Activated B cell treated with CpG ODN at 0.5 μM for 24 hours (primary cell): ENCODE measurements at places on chromosomes 12 and 14.

- no peak for DNase-seq
Observed at GRCh38 chr12:95484524-95484923, 10.6 kb downstream of the METAP2 start.

- DNase-seq: no peak
Observed at GRCh38 chr14:56862836-56863235, 52.6 kb upstream of the OTX2 start.

GRCh38 chr12:57518920-57519795 is 1.2 kb downstream of the DDIT3 start:
- peak; percentile 31 for DNase-seq

GRCh38 chr12:4241592-4241991 is 32.0 kb upstream of the CCND2 start:
- no peak for DNase-seq

DNA sequence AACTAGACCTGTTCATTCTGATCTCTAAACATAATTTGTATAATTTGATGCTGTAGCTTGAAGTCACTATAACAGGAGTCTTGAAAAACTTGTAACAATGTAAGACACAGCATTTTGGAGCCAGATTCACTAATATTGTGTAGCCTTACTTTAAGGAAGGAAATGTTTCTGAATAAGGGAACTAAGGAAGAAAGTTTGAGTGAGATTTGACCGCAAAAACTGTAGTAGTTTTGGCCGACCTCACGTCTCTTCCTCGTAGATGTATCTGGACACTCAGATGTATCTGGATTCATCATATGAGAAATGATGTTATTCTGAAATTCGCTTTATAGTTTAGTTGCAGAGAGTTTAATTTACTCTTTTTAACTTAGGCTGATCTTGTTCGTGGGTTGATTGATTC is 13.9 kb upstream of the DNAH10 start:
- no peak for DNase-seq

GRCh38 chr12:121992059-121992879 is 29.4 kb upstream of the BCL7A start:
- peak; percentile 48 for DNase-seq

DNA sequence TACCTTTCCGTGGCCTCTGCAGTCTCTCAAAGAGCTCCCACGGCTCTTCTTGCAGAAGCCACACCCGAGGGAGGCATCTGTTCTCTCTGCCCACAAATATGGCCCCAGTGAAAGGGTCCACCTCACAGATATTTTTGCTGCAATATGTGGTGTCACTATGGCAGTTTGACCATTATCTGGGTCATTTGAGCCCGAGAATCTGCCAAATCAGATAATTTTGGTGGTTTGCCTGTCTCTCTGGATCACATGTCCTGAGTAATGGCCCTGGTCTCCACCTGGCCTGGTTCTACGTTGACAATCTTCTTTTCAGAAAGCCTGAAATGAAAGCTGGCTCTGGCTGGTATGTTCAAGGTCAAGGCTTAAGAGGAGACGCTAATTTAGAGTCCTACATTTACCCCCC is 5.7 kb upstream of the WSCD2 start:
- no peak for DNase-seq

DNA sequence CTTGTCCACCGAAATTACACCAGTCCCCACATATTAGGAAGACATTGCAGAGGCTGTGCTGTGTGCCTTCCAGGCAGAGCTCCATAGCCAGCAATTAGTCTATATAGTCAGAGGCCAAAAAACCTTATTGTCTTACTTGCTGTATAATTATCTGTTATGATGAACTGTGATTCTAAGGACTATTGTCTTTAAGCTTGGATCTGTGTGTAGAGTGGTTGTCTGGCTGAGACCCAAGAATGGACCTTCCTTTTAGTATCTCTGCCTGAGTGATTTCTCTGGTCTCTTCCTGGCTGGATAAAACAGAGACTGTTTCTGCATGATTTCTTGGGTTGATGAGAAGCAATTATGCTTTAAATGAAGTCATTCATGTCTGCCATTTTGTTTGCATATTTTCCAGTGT is 465.3 kb downstream of the PRKD1 start:
- no peak for DNase-seq

- DNase-seq: no peak
Observed at GRCh38 chr14:31127690-31128089, 79.9 kb downstream of the HECTD1 start.

- no peak for DNase-seq
Observed at GRCh38 chr14:96261053-96261452, 5.0 kb downstream of the BDKRB1 start.

DNA sequence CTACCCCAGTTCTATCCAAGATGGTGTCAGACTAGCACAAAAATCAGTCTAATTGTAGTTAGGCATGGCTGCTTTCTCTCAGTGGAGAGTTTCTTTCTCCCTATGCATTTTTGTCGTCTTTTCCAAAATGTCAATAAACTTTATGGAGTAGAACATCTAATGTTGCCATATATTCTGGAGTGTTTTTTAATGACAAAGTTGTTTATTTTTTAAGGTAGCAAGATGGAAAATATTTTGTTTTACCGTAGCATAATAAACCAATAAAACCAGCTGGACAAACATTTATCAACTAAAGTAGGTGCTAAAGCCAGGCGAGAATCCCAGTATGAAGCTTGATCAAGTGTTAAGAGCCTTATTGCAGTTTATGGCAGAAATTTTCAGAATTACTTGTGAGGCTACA is 146.3 kb downstream of the TMTC2 start:
- DNase-seq: no peak

DNA sequence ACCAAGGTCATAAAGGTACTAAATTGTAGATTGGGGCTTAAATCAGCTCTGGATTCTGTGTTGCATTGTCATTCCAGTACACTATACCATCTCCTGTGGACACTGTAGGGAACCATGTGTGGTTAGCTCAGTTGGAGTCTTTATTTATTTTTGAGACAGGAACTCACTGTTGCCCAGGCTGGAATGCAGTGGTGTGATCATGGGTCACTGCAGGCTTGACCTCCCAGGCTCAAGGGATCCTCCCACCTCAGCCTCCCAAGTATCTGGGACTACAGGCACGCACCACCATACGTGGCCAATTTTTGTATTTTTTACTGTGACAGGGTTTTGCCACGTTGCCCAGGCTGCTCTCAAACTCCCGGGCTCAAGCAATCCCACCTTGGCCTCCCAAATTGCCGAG is 6.7 kb downstream of the PAPOLA start:
- DNase-seq: no peak

- DNase-seq: no peak
Observed at GRCh38 chr12:88951177-88951576, 370.9 kb upstream of the KITLG start.

- no peak for DNase-seq
Observed at GRCh38 chr12:9694241-9694640, 24.7 kb downstream of the CLEC2D start.
